ENCODE measurements at places on chromosomes 1 and 21.

- DNase-seq, result no peak
Measured at GRCh38 chr1:228828151-228828550, 92.9 kb downstream of the RHOU start.

GRCh38 chr1:53142226-53142853, at the start of gene SLC1A7:
TSS of gene SLC1A7 (minus strand) at chr1:53142638. CDS start at chr1:53142449, 189 bp downstream.
- no peak for DNase-seq

GRCh38 chr21:15638856-15639549, 90.8 kb upstream of the USP25 start:
- peak; percentile 69 for DNase-seq

- DNase-seq, result peak; percentile 63
Measured at GRCh38 chr1:248858096-248858890, 592 bp downstream of the ZNF692 start.

DNA sequence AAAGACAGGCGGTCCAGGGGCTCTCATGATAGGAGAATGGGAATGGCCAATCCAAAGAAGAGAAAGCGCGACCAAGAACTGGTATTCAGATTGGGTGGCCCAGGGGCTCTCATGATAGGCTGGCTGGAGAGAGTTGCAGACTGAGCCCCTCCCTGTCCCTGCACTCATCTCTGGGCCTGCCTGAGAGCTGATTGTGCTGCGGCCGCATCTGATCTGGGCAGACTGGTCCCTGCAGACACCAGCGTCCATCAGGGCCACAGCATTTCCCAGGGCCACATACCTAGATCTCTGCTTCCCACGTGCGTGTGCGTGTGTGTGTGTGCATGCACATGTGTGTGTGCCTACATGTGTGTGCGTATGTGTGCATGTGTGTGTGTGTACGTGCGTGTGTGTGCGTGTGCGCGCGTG, 30.4 kb upstream of the MAN1C1 start:
- no peak for DNase-seq

DNA sequence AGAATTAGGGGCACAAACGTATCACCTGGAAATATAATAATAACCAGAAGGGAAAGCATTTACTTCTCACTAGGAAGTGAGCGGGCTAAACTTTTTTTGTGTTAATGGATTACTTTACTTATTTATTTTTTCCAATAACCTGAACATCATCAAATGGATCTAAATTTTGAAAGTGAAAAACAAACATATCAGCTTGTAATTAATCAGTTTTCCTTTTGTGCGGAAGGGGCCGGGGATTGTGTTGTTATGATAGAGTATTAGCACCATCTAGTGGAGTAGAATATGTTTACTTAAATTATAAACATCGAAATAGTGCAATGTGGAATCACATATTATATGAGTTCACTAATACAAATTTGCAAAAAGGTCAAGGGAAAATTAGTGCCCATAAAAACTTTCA, 9.0 kb downstream of the CFH start:
- peak; percentile 63 for DNase-seq

DNA sequence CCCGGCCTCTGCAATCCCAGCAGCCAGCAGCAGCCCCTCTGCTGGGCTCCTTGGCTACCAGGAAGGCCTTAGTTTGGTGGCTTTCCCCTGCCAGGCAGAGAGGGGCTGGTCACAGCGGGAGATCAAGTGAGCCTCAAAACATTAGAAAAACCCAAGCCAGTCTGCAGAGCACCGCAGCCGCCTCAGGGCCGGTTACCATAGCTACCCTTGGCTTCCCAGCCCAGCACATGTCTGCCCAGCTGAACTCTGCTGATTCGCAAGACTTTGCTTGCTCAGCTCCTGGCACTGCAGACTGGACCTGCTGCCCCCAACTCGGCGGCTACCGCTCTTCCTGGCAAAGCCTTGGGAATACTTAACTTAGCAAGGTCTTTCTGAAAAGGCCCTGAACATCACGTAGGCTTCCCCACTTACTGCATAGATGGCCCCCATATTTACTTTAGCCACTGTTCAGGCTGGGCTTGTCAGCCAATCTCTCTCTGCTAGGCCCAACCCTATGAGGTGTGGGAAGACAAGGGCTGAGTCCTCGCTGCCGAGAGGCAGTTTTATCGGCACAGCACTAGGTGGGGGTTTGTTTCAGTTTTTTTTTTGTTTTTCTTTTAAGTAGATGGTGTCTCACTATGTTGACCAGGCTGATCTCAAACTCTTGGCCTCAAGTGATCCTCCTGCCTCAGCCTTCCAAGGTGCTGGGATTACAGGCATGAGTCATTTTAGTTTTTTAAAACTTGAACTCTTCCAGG, 28.6 kb upstream of the PLEKHG5 start:
- DNase-seq, result peak; percentile 88

DNA sequence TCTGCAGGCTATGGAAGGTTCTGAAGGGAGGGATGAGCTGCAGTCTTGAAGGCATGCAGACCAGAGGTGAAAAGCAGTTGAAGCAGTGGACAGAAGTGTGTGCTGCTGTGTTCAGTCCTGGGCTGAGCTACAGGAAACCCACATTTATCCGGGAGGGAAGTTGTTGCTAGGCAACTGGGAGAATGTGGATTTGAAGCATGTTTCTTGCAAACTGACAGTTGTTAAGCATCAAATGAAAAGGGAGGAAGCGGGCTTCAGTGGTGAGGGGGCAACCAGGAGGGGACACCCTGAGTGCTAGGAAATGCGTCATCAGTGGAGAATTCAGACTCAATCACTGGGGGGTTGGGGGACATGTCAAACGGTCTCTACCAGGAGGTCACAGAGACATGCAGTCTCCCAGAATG, 28.7 kb downstream of the ABCA4 start:
- DNase-seq, result peak; percentile 96

DNA sequence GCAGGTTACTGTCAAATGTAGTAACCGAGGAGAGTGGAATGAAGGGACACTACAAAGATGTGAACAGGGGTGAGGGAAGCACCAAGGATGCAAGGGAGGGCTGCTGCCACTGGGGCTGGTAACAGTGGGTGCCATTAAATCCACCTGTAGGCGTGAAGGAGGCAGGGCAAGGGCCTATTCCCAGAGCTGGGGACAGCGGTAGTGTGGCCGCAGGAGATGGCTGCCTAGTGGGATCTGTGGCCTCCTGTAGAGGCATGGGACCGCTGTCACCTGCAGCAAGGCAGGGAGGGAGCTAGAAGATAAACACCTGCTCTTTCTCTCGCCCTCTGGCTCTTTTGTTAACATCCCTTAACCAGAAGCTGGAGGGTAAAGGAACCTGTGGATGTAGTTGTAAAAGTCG, 80.5 kb upstream of the CNIH3 start:
- DNase-seq, result no peak

DNA sequence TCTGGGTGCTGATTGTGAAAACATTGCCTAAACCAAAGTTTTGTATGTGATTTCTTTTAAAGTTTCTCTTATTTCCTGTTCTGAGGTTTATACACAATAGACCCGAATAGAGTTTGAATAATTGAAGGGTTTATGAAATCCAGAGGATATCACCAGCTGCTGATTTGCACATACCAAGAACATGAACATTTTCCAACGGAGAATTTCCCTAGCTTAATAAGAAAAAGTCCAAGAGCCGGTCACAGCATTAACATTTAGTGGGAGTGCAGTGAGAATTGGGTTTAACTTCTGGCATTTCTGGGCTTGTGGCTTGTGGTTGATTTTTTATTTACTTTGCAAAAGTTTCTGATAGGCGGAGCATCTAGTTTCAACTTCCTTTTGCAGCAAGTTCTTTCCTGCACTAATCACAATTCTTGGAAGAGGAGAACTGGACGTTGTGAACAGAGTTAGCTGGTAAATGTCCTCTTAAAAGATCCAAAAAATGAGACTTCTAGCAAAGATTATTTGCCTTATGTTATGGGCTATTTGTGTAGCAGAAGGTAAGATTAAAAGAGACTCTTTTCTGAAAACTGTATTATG, at the start of gene CFH:
TSS of gene CFH (plus strand) at position 407 of the 579 bp plus-strand sequence. CDS start at position 482, 75 bp downstream.
- peak; percentile 96 for DNase-seq

DNA sequence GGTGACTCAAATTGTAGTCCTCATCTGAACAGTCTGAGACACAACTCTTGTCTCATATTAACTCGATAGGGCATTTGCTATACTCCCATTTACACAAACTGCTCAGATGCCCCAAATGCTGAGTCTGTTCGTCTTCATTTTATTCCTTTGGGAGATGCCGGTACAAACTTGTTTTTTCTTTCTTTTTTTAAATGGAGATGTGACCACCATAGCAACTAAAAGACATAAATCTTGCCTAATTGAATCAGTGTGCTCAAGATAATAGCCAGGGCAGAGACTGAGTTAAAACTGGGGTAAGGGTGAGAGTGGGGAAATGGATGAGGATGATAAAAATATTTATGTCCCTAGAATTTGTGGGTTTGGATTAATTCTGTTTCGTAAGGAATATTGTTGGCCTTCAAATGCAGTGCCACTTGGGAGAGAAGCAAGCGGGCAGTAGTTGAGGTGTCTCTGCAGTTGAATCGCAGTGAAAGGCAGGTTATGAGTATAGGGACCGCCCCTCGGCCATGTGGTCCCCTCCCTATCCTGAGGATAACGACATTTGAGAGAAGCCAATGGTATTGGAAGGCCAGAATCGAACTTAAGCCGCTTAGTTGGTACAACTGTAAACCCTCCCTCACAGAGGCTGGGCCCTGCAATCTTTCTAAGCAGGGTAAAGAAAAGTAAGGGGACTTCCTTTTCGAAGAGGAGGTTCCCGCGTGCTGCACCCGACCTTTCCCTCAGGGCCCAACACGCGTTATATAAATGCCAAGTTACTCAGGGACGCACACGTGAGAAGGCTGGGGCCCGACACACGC, 859 bp upstream of the LRRC8B start:
- DNase-seq, result peak; percentile 35

DNA sequence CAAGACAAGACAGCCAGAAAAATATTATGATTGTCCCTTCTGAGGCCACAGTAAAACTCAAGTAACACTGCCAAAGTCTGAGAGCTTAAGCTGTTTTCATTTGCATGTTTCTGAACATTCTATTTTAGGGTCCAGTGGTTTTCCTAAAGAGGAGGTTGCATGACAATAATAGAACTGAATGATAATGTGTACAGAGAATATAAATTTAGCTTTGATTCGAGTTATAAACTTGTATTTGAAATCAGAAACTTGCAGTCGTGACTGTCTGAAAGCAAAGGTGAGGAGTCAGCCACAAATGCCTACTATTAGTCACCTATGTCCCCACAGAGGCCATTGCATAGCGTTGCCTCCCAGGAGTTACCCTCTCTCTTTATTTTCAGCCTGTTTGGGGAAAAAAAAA, 363.1 kb upstream of the ADGRL2 start:
- no peak for DNase-seq

DNA sequence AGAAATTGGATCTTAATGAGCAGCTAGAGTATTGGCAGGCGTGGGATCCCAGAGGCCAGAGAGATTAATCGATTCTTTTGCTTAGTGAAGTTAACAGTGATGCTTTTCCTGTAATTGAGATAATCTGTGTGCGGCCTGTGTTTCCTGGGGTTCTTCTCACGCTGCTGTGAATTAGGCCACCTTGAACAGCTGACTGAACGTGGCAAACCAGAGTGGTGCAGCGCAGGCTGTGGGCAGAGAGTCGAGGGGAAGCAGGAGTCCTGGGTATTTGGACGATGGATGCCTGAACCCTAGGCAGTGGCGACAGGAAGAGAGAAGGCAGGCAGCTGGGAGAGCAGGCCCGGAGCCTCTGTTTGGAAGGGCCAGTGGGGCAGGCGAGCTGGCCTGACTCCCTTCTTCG, 51.7 kb downstream of the RYR2 start:
- no peak for DNase-seq

DNA sequence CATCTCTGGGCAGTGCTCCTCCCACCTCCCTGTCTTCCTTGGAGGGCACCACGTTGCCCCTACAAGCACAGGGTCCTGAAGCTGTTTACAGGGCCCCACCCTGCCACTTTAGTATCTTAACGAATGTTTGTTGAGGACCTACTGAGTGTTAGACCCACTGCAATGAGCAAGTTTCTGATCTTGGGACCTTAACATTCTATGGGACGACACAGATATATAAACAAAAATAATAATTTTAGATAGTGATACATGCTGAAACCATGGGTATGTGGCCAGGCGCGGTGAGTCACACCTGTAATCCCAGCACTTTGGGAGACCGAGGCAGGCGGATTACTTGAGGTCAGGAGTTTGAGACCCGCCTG, 10.1 kb downstream of the ENTREP3 start:
- DNase-seq, result no peak

GRCh38 chr1:119564548-119564947, 57.5 kb downstream of the HSD3B1 start:
- DNase-seq, result no peak

GRCh38 chr1:111600886-111601386, 18.7 kb upstream of the RAP1A start:
- no peak for DNase-seq

DNA sequence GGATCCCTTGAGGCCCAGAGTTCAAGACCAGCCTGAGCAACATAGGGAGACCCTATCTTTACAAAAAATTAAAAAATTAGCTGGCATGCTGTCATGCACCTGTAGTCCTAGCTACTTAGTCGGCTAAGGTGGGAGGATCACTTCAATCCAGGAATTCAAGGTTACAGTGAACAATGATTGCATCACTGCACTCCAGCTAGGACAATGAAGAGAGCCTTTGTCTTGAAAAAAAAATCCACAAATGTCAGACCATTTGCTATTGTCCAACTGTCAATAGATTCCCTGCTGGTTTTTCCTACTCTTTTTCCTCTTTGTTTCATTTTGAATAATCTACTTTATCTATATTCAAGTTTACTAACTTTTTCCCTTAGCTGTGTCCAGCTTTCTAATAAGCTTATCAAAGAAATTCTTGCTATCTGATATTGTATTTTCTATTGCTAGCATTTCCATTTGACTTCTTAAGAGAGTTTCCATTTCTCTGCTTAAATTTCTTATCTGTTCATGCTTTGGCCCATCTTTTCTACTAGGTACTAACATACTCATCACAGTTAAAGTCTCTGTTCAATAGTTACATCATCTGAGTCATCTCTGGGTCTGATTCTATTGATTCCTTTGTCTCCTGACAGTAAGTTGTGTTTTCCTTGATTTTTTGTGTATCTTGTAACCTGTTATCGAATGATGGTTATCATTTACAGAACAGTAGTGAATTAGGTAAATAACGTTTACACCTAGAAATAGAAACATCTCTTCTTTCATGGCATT, 14.8 kb downstream of the MT1HL1 start:
- no peak for DNase-seq

- no peak for DNase-seq
Measured at GRCh38 chr1:200174525-200175295, 147.2 kb downstream of the NR5A2 start.

GRCh38 chr1:207486198-207486597, 9.8 kb upstream of the CR1 start:
- DNase-seq, result no peak
